BE2C (cell line): ENCODE measurements at places on chromosomes 7 and 10.
A peak's percentile ranks its signal among the peaks of the same experiment; 100 is the strongest.

DNA sequence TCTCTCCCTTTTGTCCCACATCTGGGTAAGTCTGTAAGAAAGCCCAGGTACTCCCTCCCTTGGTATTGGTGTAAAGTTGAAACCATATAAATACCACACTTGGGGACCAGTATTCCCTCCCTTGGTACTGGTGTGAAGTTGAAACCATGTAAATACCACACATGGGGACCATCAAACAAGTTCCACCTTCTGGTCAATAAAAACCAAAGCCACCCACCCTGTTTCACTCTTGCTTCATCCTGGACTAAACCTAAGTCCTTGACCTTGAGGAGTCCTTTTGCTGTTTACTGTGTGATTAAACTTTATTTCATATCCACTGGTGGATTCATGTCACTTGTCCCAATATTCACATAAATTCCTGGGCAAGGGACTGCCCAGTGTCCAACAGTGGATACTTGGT is 8.4 kb downstream of the P4HA1 start:
- DNase-seq, result no peak

DNA sequence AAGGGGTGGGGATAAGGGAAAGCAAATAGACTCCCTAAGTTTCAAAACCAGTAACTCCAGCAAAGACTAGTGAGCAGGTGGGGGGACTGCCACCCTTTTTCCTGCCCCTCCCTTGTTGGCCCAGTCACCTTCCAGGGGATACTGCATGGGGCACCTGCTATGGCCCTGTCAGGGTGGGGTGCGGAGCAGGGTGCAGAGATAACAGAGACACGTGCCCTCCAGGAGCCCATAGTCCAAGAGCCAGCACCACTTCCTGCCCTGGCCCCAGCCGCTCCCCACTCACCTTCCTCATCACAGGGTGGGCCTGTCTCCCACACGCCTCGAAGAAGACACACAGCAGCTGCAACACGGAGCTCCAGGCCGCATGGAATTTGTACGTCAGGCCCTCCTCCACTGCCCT is 20.6 kb downstream of the RRP12 start:
- DNase-seq, result no peak

DNA sequence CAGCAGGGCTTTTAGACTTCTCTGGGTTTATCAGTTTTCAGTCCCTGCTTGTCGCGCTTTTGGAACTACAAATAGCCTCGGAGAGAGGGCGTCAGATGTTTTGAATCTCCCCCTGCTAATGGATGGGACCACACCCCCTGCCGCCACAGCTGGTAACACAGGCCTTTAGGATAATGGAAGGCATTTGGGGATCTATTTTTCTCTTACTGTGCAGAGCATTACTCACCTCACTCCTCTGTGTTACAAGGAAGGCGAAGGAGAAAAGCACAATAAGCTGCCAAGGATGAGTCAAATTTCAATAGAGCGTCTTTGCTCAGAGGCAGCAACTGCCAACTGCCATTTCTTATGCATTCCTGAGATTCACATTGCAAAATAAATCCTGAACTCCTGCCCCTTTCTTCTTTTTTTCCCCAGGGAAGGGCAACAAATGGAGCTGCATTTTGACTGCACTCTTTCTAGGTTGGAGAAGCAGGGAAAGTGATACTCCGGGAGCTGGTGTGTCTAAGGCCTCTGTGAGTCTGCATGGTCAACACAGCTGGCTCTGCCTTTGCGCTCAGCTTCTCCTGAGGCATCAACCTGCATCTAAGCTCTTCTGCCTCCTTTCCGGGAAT is 31.5 kb upstream of the SMNDC1 start:
- no peak for DNase-seq

GRCh38 chr7:117808341-117808757 is 64.9 kb downstream of the CTTNBP2 start:
- peak; percentile 63 for DNase-seq

- DNase-seq, result no peak
Observed at GRCh38 chr7:142872106-142872675, 13.4 kb downstream of the TRPV6 start.

DNA sequence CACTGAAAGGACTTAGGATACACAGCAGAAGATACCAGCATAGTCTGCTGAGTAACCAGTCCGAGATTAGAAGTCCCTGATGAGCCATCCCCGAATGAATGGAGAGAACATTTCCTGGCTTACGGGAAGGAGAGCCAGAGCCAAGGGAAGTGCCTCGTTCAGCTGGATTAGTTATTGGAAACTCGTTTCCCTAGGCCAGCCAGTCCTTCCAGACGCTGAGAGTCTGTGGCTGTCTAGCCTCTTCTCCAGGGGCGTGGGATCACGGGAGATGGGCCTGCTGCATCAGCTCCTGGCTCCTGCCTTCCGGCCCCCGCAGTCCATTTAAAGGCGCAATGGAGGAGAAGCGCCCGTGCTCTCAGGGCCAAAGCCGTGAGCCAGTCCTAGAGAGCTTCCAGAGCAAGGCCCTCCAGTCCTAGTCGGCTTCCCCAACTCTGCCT is 712.8 kb downstream of the PARD3 start:
- peak; percentile 46 for DNase-seq

GRCh38 chr10:125060826-125061556 is 99.4 kb downstream of the CTBP2 start:
- peak; percentile 81 for DNase-seq
